RPMI7951 (cell line): ENCODE measurements at places on chromosomes 7 and 10. TPM values are rescaled to one million over a fixed set of nuclear protein-coding genes. Genes with fewer than 3 reads are reported as not detected.

- DNase-seq, result peak; percentile 50
Measured at GRCh38 chr10:14781763-14782162, 7.1 kb upstream of the FAM107B start.

- no peak for DNase-seq
Measured at GRCh38 chr7:142897691-142898090, 12.1 kb upstream of the TRPV6 start.

- no peak for DNase-seq
Measured at GRCh38 chr7:39338716-39339115, 227.5 kb upstream of the YAE1 start.

DNA sequence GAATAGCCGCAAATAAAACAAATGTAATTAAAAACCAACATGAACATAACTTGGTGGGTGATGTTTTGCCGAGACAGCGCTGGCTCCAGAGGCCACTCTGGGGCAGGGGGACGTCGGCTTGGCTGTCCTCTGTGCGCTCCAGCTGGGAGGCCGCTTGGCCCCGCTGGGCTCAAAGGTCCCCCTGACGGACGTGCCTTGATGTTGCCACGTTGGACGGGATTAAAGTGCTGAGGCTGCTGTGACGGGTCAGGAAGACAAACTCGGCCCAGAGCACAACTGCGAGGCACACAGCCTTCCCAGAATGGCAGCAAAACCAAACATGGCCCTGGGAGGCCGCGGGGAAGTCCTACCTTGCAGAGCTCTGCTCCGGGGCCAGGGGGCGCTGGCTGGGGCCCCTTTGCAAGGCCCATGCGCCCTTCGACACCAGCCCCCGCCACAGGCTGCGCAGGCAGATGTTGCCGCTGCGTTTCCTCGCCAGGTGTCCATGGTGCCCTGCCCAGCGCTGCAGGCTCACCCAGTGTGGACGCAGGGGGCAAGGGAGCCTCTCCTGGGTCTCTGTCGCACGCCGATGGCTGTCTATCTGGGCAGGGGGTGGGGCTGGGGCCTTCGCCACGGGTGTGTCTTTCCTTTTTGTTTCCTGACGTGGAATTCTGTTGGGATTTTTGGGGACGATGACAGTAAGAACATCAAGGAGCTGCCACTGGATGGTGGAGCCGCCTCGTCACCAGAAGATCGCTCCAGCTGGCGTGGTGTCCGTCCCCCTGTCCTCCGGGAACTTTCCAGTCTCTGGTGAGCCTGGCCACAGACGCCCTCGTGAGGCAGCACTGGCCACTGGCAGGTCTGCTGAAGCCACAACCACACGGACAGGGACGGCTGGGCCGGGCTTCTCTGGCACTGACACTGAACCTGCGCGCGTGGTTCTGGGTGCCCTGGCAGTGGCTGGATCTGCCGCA, 99.6 kb upstream of the DIP2C start:
- DNase-seq, result peak; percentile 87

MACC1 gene
- 0.24 and 0.39 TPM in 2 replicates for total RNA-seq

ZNF467 gene
- total RNA-seq, result not detected in 2 replicates

TEX36 gene
- total RNA-seq, result not detected in 2 replicates
